Activated CD8-positive, alpha-beta memory T cell treated with anti-CD3 and anti-CD28 coated beads, Interleukin-2, amount 50 U/mL, for 48 hours (primary cell): ENCODE measurements at places on chromosomes 12 and 14.

DNA sequence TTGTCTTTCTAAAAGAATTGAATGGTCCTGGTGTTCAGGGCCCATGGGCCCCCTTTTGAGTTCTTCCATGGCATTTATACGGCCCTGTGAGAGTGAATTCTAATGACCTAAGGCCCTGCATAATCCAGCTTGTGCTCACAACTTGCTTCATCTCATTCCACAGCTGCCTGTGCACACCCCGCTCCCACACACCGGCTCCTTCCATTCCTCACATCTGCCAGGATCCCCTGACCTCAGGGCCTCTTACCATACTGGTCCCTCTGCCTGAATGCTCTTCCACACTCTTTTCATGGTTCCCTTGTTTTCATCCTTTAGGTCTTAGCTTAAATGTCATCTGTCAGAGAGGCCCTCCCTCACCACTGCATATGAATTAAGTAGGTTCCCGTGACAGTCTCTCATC, 49.5 kb upstream of the EGLN3 start:
- no peak for DNase-seq

- no peak for DNase-seq
Measured at GRCh38 chr14:93708311-93708734, 80.0 kb downstream of the PRIMA1 start.

GRCh38 chr12:17134315-17134714, 528.4 kb upstream of the LMO3 start:
- no peak for DNase-seq

GRCh38 chr14:52307905-52308304, 6.2 kb upstream of the PTGER2 start:
- DNase-seq = no peak

DNA sequence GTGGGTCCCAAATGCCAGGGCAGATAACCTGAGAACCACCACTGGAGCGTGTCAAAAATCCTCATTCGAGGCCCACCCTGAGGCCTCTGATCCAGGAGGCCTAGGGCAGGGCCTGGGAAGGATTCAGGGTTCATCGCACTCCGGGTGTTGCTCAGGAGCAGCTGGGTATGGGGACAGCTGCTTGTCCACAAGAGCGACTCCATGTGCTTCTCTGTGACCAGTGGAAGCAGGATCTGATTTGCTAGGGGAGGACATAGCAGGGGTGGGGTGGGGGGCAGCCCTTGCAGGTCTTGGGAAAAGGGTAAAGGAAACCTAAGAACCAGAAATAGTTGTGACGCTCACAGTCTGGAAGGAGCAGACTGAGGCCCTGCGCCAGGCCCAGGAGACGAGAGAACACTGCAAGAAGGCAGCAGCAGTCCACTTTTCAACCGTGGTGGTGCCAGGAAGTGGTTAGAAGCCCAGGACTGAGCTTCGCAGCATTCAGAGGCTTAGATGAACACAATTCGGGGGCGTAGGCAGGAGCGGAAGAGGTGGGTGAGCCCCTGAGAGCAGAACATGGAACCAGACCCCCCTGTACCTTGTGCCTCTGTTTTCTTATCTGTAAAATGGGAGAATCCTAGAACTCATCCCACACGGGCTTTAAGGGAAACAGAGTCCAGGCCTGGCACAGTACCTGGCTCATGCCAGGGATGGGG, 33.7 kb downstream of the ITPK1 start:
- peak; percentile 74 for DNase-seq

DNA sequence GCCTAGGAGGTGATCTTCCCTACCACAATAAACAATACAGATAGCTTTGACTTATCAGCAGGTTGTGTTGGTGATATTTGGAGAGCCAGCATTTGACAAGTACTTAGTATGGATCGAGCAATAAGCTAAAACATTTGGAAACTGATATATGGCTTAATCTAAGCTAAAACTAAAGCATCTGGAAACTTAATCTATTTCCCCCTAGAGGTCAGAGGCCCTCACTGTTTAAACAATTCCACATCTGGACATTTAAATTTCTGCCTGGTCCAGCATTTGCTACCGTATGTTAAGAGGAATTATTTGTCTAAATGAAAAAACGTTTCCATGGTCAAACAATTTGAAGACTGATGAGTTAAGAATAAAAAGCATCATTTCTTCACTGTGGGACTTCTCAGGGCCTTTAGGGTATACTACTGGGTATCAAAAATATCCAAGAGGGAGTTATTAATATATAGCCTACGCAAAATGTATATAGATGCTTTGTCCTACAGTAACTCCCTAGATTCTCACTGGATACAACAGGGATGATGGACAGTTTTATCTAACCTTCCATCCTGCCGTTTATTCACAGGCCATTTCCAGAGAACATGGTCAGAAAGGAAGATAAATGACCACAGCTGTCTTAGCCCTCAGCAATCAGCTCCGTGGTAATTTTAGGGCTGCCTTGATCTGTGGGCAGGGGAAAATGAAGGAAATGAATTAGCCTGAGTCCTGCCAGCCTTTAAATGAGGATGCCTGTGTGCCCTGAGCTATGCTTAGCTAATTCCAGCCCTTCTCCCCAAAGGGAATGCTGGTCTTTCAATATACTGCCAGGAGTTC, 135.4 kb upstream of the NUDT4 start:
- DNase-seq = no peak

DNA sequence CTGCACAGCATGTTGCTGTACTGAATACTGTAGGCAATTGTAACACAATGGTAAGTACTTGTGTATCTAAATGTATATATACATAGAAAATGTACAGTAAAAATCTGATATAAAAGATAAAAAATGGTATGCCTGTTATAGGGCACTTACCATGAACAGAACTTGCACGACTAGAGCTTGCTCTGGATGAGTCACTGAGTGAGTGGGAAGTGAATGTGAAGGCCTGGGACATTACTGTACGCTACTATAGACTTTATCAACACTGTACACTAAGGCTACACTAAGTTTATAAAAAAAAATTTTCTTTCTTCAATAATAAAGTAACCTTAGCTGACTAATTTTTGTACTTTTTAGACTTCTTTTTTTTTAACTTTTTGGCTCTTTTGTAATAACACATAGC, 24.2 kb upstream of the NEDD1 start:
- DNase-seq = no peak

- no peak for DNase-seq
Measured at GRCh38 chr12:25775968-25776367, 182.5 kb upstream of the RASSF8 start.

DNA sequence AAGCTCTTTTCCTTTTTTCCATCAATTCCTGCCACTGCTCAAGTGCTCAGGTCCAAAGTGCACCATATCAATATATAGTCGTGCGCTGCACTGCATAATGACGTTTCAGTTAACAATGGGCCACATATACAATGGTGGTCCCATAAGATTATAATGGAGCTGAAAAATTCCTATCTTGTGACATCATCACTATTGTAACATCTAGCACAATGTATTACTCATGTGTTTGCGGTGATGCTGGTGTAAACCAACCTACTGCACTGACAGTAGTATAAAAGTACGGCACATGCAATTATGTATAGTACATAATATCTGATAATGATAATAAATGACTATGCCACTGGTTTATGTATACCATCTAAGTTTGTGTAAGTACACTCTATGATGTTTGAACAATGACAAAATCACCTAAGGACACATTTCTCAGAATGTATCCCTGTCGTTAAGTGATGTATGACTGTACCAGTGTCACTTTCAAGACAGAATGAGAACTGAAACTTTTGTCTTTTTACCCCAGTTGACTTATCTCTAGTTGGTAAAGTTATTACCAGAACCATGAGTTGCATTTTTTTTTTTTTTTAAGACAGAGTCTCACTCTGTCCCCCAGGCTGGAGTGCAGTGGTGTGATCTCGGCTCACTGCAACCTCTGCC, 53.7 kb upstream of the INSM2 start:
- no peak for DNase-seq

DNA sequence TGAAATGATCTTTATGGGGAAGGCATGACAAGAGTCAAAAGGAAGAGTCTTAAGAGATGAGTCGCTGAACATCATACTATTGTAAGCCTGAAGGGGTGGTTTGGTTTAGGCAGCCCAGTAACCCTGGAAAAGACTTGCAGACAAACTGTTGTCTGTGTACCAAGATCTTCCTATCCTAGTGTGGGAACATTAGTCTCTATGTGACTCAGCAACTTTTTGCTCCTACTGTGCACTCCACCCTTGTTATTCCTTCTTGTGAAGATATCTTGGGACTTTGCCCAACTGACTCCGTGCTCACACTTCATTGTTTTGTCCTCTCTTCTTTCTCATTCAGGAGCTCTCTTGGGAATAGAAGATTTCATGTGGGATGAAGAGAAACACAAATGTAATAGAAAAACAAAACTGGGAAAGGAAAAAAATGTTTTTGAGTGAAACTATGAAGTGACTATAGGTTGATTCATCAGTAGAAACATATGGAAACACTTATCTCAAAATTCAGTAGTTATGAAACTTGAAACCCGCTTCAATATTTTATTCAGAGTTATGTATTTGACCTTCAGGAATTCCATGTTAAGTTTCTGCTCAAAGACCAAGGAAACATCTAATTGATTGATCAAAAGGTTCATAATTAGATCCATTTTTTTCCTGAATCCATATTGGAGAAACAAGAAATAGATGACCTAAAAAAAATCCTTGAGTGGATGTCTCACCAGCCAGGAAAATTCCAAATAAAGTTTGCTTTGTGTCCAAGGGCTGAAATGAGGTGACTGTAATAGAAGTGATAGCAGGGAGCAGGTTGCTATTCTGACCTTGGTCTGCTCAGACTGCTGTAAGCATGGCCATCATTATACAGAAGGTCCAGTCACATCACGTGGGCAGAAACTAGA, 67.2 kb downstream of the BTG1 start:
- DNase-seq = no peak

DNA sequence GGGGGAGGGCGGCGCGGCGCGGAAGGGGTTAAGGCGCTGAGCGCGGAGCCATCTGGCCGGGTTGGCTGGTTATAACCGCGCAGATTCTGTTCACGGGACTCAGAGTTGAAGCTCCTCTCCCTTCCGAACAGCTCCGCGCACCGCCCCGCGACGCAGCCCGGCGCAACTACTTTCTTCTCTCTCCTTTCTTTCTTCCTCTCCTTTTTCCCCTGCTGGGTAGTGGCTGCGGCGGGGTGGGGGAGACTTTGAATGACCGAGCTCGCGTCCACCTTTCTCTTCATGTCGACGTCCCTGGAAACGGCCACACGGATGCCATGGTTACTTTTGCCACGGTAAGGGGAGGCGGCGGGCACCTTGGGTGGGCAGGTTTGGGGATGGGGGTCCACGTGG, at the start of gene NTF3:
TSS of gene NTF3 (plus strand) at position 98 of the 390 bp plus-strand sequence. CDS start at position 315, 217 bp downstream.
- DNase-seq = no peak

DNA sequence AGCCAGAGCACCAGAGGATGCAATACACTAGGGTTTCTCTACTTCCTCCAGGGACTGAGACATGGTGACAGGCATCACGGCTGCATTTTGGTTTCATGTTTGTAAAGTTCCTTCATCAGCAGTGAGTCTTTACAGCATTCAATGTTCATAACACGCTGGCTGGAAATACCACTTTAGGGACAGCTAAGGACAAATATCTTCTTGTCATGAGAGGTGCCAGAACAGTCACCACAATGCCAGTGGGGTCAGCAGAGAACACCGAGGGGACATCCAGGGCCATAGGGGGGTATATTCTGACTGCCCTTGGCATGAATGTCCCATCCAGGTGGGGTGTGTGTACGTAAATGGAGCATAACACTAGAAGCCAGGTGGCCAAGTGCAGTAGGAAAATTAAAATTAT, 72.3 kb downstream of the CCDC60 start:
- no peak for DNase-seq

GRCh38 chr12:128531170-128531569, 264.2 kb downstream of the TMEM132C start:
- no peak for DNase-seq

DNA sequence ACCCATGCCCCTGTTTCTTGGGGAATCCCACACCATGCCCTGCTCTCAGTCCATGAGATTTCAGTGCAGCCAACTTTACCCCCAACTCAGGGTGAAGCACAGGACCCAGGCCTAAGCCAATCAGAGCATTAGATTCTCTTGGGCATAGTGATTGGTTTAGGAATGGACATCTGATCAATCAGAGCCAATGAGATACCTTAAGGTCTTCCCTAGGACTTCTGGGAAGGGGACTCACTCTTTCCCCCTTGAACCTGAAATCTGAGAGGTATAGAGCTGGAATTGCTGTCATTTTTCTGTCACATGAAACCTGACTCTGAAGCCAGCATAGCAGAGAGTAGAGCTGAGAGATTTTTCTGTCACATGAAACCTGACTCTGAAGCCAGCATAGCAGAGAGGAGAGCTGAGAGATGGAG, 127.1 kb downstream of the ZFP36L1 start:
- no peak for DNase-seq

GRCh38 chr12:130796985-130797686, 41.9 kb downstream of the STX2 start:
- DNase-seq = peak; percentile 63

- DNase-seq = no peak
Measured at GRCh38 chr12:115660211-115660805, 617.2 kb downstream of the MED13L start.
